ENCODE measurements at places on chromosomes 5 and 9. TPM values are rescaled to one million over a fixed set of nuclear protein-coding genes. Genes with fewer than 3 reads are reported as not detected.

The SLC22A4 gene
- total RNA-seq = 4.1 TPM

The SNX30 gene
- total RNA-seq = 20.6 TPM

The LVRN gene
- total RNA-seq = 0.17 TPM

The GALT gene
- 27.2 TPM for total RNA-seq

The GAS1 gene
- total RNA-seq = 7.4 TPM

The CDX1 gene
- 0.33 TPM for total RNA-seq

The TUBB4B gene
- total RNA-seq = 106 TPM

The SYK gene
- not detected for total RNA-seq

The ZNG1E gene
- 23.4 TPM for total RNA-seq

The C5orf22 gene
- 20.0 TPM for total RNA-seq

The ADRA1B gene
- total RNA-seq = 0.26 TPM

The SNCB gene
- total RNA-seq = 0.17 TPM

The GRIA1 gene
- total RNA-seq = 1.8 TPM

The AGXT2 gene
- not detected for total RNA-seq

The SOWAHA gene
- 0.17 TPM for total RNA-seq
